Stimulated activated CD8-positive, alpha-beta memory T cell treated with anti-CD3 and anti-CD28 coated beads, Interleukin-7, amount 100 ng/mL, for 1 hour (primary cell): ENCODE measurements at places on chromosomes 4 and X.

DNA sequence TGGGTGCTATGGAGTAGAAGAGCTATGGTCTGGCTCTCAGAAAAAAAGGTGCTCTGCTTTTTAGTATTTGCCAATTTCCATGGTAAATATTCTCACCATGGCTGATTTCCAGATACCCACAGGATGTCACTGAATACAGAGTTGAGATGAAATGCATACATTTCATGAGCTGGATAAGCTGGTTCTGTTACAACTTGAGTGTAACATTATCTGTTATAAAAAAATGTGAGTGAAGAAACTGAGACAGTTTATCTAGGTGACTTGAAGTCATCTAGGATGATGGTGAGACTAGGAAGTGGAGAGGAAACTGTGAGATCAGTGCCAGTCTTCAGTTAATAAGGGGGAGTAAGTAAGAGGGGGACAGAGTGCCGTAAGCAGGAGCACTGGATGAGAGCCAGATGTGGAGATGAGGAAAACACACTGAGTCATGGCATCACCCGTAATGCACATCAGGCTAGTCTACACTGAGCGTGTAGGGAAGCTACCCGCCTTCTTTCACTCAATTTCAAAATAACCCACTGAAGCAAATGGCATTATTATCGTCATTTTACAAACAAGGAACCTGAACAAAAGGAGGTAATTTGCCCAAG is 5.0 kb downstream of the HPSE start:
- no peak for DNase-seq

GRCh38 chr4:15855804-15856475 is 77.8 kb downstream of the CD38 start:
- no peak for DNase-seq

GRCh38 chrX:314049-314448 is 4.5 kb downstream of the GTPBP6 start:
- no peak for DNase-seq

- DNase-seq: no peak
Measured at GRCh38 chr4:164197556-164197955, 556.4 kb upstream of the SMIM31 start.

DNA sequence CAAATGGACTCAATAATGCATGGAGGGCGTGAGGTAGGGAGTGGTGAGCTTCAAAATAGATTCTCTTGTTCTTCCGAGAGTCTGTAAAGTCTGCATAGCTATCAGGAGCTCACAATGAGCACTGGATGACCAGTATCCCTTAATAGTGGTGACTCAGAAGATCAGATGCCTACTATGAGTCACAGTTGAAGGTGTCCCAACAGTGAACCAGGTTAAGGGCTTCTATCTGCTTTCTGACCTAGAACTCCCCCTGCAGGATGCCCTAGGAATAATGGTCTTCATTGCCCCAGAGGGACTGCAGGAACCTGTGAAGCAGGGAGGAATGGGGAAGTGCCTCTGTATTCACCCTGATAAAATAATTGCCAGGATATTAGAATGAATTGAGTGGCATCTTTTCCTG is 22.1 kb downstream of the DGKK start:
- no peak for DNase-seq

DNA sequence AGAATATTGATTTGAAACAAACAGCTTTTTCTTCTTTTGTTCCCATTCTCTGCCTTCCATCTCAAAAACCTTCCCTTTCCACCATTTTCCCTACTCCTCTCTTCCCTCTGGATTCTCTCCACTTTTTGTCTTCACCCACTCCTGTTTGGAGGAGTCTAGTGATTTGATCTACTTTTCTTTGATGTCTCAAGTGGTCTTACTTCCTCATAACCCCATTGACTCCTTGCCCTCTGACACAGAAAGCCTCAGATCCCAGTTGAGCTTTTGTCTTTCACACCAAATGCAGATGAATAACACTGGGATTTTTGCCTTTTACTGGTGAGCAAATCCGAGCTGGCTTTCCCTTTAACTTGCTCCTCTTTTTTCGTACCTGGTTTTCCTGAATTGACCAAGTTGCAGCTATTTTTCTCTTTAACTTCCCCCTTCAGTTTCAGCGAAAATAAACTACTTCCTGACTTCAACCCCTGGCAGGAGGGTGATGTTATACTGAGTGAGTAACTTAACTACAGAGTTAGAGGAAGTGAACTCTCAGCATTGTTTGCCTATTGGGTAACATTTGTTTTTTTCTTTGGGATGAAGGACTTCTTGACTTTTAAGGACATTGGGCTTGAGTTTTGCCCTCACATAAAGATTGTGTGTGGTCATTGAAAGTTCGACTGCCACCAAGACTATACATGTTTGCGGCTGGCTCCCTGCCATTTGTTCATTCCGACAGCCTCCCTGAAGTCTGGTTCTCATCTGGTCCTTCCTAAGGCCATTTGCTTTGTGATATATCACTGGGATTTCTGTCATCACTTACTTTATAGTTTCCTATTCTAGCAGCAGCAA is 392.8 kb upstream of the NR3C2 start:
- no peak for DNase-seq

DNA sequence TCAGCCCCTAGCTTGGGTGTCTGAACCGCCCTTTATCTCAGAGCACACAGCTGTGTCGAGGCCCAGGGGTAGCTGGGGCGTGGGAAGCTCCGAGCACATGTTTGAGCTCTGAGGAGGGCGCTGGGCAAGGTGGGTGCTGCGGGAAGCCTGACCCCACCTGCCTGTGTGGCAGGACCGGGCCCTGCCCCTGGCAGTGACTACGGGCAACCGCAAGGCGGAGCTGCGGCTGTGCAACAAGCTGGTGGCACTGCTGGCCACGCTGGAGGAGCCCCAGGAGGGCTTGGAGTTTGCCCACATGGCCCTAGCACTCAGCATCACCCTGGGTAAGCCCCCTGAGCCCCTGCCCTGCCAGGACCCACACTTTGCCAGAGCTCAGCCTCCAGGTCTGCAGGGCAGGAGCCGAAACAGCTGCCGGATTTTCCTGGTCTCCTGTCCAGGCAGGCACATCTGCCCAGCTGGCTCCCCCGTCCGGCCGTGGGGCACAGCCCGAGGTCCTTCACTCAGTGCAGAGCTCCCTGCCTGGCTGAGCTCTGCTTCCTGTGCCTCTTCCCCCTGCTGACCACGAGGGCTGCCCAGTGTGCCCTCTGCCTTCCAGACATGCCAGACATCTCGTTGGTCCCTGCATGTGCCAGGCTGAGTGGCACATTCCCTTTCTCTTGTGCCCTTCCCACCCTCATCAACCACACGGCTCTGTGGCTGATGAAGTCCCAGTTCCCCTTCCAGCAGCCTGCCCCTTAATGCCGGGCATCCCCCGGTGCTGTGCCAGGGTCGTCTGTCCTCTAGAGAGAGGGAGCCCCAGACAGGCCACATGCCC is 33.2 kb upstream of the HTRA3 start:
- no peak for DNase-seq

- DNase-seq: no peak
Measured at GRCh38 chr4:6848717-6849305, 60.8 kb upstream of the TBC1D14 start.

DNA sequence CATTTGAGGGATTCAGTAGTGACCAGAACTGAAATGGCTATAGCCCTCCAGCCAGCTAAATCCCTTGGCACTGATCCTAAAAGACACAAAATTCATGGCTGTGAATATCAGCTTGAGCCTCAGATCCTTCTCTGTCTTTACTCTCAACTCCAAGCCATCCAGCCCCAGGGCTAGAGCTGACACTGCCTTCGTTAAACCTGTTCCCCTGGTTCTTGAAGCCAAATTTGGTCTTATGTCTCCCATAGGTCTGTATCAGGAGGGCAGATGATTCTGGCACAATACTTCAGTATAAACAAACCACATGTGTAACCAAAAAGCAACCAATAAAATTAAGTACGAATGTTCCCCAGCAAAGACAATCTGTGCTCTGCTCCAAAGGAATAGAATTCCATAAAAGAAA is 78.0 kb downstream of the ANOS1 start:
- DNase-seq: no peak

GRCh38 chr4:189143263-189143952 is 797.3 kb upstream of the FRG1 start:
- DNase-seq: no peak

DNA sequence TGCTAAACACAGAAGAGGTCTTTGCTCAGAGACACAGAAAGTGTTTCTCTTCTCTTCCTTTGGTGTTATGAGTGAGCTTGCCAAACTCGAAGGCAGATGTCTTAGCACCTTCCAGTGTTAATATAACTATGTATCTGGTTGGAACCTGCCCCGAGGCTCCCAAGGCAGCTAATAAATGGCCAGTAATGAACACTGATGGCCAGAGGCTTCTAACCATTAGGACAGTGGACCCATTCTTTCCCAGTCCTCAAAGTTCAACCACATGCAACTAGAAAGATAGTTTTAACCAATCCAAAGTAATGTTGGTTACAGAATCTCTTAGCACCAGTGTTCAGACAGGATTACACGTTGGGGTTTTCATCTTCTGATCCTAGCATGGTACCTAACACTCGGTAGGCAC is 42.7 kb upstream of the JADE1 start:
- DNase-seq: no peak

- no peak for DNase-seq
Measured at GRCh38 chr4:40750461-40751258, 905 bp downstream of the NSUN7 start.

- DNase-seq: no peak
Measured at GRCh38 chr4:177484613-177485021, 42.4 kb upstream of the AGA start.

DNA sequence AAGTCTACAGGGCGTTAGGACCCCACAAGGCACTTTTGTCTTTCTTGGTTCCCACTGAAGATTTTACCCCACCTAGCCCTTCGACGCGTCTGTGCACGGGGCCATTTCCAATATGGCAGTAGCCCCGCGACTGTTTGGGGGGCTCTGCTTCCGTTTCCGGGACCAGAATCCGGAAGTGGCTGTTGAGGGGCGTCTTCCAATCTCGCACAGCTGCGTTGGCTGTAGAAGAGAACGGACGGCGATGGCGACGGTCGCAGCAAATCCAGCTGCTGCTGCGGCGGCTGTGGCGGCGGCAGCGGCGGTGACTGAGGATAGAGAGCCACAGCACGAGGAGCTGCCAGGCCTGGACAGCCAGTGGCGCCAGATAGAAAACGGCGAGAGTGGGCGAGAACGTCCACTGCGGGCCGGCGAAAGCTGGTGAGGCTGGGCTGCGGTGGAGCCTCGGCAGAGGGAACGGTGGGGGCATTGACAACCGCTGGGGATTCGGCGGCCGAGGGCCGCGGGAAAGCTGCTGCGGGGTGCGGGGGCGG is at the start of gene USP11:
Gene USP11 (plus strand): TSS at position 207 of the 530 bp plus-strand sequence. CDS start 35 bp downstream, at position 242.
- peak; percentile 33 for DNase-seq

DNA sequence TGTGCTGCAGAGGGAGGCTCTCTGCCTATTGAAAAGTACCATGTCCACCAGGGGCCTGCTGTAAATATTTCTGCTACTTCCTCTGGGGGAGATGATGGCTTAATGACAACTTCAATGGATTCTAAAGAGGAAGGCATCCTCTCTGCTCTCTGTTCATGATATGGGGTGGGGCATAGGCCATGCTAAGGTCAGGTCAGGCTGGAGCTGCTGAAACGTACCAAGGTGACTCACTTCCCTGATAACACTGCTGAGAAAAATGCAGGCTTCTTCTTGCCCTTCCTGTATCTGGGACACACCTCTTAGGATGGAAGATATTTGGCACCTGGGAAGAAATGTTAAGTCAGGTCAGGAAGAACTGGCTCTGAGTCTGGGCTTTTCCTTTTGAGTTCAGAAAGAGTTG is 31.5 kb downstream of the HS3ST1 start:
- no peak for DNase-seq
